Bone marrow (tissue), 2 donors: ENCODE measurements at places on chromosomes 4 and X.

GRCh38 chrX:126338916-126339315, 172.8 kb upstream of the DCAF12L2 start:
- no peak for DNase-seq

GRCh38 chr4:176425035-176425434, 105.3 kb downstream of the SPCS3 start:
- no peak for DNase-seq

- no peak for DNase-seq
These were observed at the start of gene VEGFD for GRCh38 chrX:15384304-15384703. Gene VEGFD, minus strand, starts transcription at chrX:15384413. Its CDS starts 467 bp downstream, at chrX:15383946.

- DNase-seq: no peak
These were observed 35.4 kb downstream of the ZNF41 start for GRCh38 chrX:47447607-47448006.

DNA sequence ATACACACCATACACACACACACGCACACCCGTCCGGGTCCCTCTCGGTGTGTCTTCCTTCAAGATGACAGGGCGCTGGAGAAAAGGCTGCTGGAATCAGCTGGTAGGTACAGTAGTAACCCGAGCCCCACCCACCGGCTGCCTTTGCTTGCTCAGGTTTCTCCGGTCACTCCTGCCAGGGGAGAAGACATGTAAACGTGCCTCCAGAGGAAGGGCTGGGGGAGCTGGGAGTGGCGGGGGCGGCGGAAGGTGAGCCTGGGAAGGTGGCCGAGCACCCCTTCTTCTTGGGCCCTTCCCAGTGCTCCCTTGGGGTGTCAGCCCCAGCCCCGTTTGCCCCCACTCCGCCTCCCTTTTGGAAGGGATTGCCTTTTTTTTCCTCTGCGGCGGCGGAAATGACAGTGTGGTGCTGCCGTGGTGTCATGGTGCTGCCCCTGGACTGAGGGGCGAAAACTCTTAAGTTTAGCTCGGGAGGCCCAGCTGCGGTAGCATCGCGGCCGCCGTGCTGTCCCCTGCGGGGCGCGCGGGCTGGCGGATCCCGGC, at the start of gene MID2:
Gene MID2, plus strand, starts transcription at position 169 of the 540 bp plus-strand sequence. CDS start 561 bp downstream, outside the sequence.
- DNase-seq: peak; percentile 20

DNA sequence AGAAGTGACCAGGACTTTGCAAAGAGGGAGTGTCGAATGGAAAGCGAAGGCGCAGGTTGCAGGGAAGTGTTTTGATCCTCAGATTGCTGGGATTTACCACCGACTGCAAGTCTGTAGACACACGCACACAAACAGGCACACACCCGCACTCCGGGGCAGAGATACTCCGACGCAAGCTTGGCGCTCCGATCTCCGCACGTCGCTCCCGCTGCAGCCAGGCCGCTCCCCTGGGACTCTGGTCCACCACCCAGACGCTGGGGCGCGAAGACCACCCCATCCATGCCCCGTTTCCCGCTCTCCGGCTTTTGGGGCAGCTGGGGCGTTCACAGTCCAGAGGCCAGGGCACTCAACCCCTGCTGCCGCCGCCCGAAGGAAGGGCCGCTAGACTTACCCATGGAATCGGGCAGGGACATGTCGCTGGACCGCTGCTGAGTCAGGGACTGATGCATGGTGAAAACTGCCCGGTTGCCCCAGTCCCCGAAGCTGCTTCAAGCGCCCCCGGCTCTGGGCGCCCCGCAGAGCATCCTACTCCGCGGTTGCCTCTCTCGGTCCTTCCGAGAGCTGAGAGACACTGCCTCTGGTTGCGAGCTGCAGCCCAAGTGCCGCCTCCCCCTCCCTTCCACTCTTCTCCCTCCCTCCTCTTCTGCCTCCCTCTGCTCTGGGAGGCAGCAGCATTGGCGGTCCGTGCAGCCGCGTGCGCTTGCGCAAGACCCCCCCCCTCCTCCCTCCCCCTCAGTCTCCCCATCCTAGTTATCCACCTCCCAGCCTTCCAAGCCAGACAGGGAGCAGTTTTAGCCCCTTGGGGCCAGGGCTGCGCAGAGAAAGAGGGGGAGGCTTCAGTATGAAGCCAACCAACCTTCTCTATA, at the start of gene TMEM255A:
Gene TMEM255A, minus strand, starts transcription at position 601 of the 866 bp plus-strand sequence. Its CDS starts 152 bp downstream, at position 449.
- DNase-seq: no peak

DNA sequence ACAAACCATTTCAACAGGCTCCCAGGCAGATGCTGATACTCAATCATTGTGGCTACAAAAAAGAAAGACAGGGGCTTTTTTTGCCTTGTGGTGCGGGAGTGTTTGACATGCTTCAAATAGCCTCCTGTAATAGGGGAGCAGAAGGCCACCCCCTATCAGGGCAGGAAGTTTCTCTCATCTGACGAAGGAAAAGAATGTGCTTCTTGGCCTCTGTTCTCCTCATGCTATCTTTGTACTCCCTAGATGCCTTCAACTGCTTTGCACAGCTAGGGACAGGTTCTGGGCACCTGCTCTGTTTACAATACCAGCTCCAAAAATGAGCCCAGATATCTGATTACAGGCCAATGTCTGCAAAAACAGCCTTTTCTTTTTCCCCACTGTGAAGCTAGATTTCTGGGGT, 391.1 kb downstream of the STIM2 start:
- DNase-seq: no peak

DNA sequence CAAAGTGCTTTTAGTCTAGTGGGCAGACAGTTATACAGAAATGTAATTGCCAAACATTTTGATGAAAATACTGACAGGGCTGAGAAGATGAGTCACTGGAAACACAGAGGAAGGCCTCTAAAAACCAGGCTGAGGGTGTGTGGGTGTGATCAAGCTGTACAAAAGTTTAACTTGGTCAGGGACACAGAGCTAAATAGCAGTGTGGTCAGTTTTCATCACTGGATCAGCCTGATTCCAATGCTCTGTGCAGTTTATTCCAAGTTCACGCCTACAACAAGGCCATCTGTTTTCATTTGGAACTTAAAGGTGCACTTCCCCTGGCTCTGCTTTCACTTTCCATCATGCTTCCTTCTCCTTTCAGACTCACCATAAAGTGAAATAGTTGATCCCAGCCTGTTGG, 10.6 kb downstream of the CENPVL3 start:
- no peak for DNase-seq

GRCh38 chr4:8427761-8428287, 12.7 kb downstream of the ACOX3 start:
- peak; percentile 44 for DNase-seq

DNA sequence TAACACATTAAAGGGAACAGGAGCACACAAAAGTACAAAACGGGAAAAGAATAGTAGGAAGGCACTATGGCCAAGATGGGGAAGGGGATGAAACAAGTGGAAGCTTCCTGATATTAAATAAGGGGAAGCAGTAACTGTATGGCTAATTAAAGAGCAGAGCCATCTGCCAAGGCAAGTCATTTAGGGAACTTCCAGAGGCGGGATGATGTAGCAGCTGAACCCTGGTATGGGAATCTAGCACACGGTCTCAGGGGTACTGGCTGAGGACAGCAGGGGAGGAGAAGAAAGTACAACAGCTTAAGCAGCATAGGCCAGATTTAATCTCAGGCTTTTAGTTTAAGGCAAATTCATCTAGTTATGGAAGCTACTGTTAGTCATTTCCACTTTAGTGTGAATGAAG, 59.1 kb downstream of the IGFBP7 start:
- no peak for DNase-seq

GRCh38 chr4:1469043-1469442, 62.8 kb upstream of the NKX1-1 start:
- no peak for DNase-seq

- DNase-seq: no peak
These were observed 112.8 kb upstream of the ATXN3L start for GRCh38 chrX:13432414-13433297.

GRCh38 chr4:106494066-106494465, 125.5 kb upstream of the GIMD1 start:
- DNase-seq: no peak

GRCh38 chrX:67543818-67544217, at the start of gene AR:
Gene AR, plus strand, starts transcription at chrX:67544021. Its CDS starts 1,126 bp downstream, at chrX:67545147.
- peak; percentile 3 for DNase-seq

DNA sequence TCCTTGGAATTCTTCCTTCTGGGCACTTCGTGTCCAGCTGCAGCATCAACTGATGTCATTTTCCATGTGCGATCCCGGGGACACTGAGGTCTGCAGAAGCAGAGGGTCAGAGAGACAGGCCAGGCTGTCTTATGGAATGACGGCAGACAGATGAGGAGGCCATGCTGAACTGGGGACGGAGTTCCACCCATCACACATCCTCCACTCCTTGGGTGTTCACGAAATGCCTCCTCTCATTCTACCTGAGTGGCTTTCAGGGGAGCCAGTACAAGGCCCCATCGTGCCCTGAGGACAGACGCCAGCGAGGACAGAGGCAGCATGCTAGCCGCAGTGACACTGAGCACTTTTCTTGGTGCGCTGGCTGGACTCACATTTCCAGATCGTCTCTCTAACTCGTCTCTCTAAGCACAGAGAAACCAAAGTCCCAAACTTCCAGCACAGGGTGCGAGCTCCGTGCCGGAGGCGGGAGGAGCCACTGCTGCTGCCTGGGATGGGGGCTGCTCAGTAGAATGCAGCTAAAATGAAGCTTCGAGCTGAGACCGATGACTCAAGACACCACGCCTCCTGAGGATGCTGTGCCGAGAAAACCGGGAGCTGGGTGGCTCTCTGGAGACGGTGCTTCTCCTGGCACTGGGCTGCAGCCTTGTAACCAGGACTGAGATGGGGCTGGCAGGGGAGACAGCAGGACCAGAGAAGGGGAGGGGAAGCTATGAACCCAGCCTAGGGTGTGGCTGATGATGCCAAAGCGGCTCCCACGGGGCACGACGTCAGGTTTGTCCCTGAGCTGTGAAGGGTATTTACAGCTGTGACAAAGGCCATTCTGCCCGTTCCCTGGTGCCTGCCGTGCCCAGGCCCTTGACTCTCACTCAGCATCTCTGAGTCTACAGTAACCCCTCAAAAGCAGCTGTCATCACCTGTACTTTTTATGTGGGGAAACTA, 8.2 kb downstream of the ABLIM2 start:
- no peak for DNase-seq

DNA sequence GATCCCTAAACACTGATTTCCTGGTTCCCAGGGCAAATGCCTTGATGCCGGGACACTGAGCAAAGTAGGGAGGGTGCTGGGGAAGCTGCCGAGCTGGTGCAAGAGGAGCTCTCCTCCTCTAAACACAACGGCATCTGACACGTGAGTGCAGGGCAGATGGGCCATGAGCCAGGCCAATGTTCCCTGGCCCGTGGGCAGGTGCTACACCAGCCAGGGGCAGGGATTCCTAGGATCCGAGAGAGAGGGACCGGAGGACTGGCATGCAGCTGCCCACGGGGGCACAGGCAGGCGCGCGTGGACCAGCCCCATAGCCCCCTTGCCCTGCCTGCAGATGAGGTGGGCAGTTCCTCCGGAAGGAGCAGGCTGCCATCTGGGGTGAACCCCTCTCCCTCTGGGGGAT, 66.8 kb upstream of the AFAP1 start:
- no peak for DNase-seq

GRCh38 chrX:131830400-131831184, 192.5 kb upstream of the STK26 start:
- DNase-seq: peak; percentile 11

DNA sequence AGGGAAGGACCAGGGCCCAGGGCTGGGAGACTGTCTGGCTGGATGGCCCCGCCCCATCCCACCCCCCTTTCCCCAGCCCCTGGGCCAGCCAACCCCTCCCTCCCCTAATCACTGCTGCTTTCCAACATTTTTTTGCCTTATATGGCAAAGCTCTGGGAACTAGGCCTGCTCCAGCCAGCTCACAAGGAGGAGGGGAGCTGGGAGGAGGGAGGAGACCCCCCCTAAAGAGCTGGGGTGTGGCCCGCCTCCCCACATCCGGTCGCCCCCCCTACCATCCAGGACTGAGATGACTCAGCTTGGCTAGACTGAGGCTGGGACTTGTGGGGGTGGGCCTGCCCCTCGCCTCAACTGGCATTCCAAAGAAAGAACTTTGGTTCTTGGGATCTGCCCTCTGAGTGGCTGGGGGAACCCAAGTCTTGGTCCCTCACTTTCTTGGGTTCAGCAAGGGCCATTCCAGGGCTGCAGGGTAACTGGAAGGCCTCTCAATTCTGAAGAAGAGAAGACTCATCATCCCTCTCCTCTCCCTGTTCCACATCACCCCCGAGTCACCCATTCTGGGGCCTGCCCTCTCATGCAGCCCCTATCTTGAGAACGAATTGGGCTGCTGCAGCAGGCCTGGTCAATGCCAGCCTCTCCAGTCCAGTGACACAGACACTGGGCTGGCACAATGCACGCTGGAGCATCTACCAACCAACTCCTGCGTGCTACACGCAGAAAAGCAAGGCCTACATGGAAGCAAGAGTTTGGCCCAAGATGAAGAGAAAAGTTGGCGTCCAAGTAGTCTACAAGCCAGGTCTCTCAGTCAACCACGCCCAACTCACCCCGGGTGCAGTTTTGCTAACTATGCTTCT, 4.8 kb downstream of the FLNA start:
- peak; percentile 50 for DNase-seq

- DNase-seq: no peak
These were observed 66.6 kb downstream of the ING2 start for GRCh38 chr4:183571350-183571941.

- no peak for DNase-seq
These were observed 267.1 kb downstream of the ARHGAP24 start for GRCh38 chr4:85741921-85742591.

DNA sequence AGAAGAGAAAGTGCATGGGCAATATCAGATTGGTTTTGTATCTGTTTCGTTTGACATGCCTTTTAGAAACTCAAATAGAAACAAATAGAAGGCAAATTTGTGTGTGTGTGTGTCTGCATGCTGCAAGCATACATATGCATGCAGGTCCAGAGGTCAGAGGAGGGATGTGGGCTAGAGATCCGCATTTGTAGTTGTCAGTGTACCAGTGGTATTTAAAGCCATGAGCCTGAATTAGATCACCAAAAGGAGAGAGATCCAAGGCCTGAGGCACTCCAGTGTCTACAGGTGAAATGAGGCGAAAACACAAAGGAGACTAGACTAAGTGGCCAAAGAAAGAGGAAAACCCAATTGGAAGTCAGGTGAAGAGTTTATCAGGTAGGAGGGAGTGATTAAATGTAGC, 106.7 kb downstream of the CORIN start:
- no peak for DNase-seq

DNA sequence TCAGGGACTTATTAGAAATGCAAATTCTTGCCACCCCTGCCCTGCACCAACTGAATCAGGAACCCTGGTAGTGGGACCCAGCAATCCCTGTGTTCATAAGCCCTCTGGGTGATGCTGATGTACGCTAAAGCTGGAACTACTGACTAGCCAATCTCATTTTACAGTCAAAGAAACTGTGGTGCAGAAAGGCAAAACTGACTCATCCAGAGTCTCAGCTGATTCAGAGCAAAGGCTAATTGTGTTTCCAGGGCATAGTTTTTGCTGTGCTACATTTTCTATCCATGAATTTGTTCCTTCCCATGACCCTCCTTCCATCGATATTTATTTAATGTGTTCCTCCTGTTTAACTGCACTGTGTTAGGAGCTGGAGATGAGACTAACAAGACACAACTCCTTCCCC, 207.5 kb downstream of the REPS2 start:
- no peak for DNase-seq

- no peak for DNase-seq
These were observed 2.6 kb upstream of the VSIG4 start for GRCh38 chrX:66042307-66043077.

DNA sequence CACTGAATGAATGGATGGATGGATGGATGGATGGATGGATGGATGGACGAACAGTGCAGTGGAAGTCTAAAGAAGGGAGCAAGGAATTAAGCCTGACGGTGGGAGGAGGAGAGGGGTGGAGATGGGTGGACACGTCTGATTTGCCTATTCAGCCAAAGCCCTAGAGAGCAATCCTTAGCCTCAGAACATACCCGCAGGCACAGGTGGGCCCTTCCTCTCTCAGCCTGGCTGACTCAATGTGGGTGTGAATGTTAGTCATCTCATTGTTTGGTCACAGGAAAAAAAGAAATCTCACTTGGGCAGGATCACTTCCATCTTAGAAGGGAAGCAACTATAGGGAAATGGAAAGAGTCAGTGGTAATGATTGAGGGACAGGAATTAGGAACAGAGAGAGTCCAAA, 165.9 kb downstream of the PJA1 start:
- DNase-seq: no peak
